ENCODE measurements at places on chromosomes 6 and 20. TPM values are rescaled to one million over a fixed set of nuclear protein-coding genes. Genes with fewer than 3 reads are reported as not detected.

GRCh38 chr6:107616775-107617174, 126.9 kb downstream of the SOBP start:
- H3K27me3 ChIP-seq = no peaks in the 10 kb centered on the region
- no peaks in the 10 kb centered on the region for H3K36me3 ChIP-seq
- H3K4me1 ChIP-seq = no peaks in the 10 kb centered on the region
- DNase-seq = no peak

DNA sequence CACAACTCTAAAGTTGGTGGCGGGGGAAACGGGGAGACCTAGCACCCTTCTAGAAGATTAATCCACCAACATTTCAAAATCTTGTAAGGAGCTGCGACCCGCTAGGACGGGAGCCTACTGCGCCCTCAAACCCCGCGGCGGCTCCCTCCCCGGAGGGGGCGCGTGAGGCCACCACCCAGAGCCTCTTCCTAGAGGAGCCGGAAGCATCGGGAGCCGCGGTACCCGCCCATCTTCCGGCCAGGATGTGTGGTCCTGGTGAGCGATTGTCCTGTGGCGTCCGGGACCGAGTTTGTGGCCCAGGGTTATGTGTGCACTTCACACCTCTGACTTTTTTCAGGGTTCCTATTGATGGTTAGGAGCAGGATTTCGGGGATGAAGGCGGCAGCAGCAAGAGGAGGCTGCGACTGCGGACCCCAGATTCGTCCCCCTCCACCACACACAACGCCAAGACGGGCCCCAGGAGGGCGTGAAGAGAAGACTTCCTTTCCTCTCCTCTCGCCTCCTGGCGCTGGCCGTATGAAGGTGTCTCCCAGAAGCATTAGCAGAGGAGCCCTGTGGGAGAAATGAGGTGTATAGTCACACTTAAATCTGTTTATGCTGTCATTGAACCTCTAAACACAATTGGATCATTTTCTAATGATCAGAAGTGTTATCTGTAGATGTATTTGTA, 10.7 kb downstream of the ZNF165 start:
- H3K36me3 ChIP-seq = no peaks in the 10 kb centered on the region
- peak overlapping the region; percentile 5 for H3K4me3 ChIP-seq
- no peaks in the 10 kb centered on the region for H3K4me1 ChIP-seq

- H3K27me3 ChIP-seq = no peaks in the 10 kb centered on the region
- H3K4me1 ChIP-seq = no peaks in the 10 kb centered on the region
- no peak overlapping the region for H3K27ac ChIP-seq
- H3K36me3 ChIP-seq = no peaks in the 10 kb centered on the region
Observed at GRCh38 chr20:19858466-19859371, 100.7 kb downstream of the RIN2 start.

DNA sequence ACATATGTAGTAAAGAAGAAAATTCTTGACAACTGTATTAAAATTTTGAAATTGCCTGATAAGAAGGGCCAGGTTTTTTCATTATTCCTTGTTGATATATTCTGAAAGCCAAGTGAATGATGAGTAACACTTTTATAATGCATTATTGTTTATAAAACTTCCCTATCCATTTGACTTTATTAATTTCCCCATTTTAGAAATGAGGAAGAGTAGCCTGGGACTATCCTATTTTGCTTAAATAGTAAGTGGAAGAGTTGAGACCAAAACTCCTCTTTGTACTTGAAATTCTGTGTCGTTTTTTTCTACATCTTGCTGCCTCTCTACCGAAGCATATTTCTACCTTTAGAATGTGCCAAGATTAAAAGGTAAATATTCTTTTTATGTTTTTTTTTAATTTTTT, 39.7 kb downstream of the TRMT11 start:
- no peak for DNase-seq
- H3K4me3 ChIP-seq = no peak overlapping the region
- H3K36me3 ChIP-seq = peaks cover 15% of the 10 kb centered on the region
- H3K27me3 ChIP-seq = no peaks in the 10 kb centered on the region

DNA sequence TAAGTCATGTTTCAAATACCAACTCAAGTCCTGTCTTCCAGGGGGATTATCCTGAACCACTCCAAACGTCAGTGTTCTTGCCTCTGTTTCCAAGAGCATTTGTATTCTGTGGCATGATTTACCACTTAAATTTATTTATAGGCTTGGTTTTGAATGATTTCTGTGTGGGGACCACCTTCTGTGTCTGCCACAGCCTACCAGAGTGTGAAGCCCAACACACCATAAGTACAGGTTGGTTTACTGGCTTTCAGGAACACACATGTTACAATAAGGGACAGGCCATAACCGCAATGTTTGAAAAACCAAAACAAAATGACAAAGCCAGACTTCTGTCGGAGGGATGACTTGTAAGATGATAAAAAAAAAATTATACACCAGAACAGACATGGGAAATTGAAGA, 56.5 kb upstream of the MAP3K7 start:
- no peaks in the 10 kb centered on the region for H3K36me3 ChIP-seq
- H3K27me3 ChIP-seq = no peaks in the 10 kb centered on the region
- H3K4me1 ChIP-seq = no peaks in the 10 kb centered on the region
- H3K4me3 ChIP-seq = no peak overlapping the region
- H3K27ac ChIP-seq = no peak overlapping the region

RPN2 gene
- total RNA-seq = 188 TPM

BIRC7 gene
- total RNA-seq = not detected

EDN3 gene
- not detected for total RNA-seq
